Aorta (tissue), 5 donors: ENCODE measurements at places on chromosomes 11 and 22. TPM values are rescaled to one million over a fixed set of nuclear protein-coding genes. Genes with fewer than 3 reads are reported as not detected.

- peaks cover 3% of the 10 kb centered on the region for H3K4me1 ChIP-seq
- H3K27me3 ChIP-seq: no peaks in the 10 kb centered on the region
- H3K36me3 ChIP-seq: peaks cover 7% of the 10 kb centered on the region
- no peak for DNase-seq
- H3K27ac ChIP-seq: no peak overlapping the region
- H3K4me3 ChIP-seq: no peak overlapping the region
Observed at GRCh38 chr22:42214633-42215415, 55.6 kb downstream of the TCF20 start.

DNA sequence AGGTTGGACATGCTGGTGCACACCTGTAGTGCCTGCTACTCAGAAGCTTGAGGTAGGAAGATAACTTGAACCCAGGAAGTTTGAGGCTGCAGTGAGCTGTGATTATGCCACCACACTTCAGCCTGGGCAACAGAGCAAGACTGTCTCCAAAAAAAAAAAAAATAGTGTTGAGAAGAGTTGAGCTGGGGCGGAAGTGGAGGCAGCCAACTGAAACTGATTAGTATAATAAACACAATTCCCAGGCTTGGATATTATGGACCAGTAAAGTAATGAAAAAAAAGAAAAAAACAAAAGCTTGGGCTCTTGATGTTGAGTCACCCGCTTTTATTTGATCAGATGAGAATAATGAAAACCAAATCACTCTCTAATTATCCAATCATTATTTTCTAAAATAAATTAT, 21.0 kb downstream of the LDLRAD3 start:
- H3K4me1 ChIP-seq: no peaks in the 10 kb centered on the region
- no peak overlapping the region for H3K4me3 ChIP-seq

The ENTHD1 gene
- total RNA-seq: 0.12 TPM

The FKBP2 gene
- 50.2 TPM for total RNA-seq

DNA sequence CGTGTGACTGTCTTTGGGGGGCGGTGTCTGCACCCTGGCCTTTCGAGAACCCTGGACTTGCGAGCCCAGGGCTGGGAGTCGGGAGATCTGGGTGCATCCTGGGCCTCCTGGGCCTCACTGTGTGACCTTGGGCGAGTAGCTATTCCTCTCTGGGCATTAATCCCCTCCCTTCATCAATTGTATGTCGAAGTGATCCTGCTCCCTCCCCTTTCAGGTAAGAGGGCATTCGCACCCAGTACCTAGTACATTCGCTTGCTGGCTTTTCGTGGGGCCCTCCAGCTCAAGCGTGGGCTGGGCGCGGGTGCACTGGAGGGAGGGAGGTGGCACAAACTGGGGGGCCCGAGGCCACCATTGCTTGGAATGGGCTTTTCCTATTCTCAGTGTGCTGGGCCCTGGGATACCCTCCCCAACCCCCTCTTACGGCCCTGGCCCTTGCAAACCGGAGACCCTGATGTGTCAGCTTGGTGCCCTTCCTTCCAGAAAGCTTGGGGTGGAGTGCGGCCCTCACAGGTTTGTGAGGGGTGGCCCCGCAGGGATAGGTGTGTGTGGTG, 530 bp downstream of the USP35 start:
- peak overlapping the region; percentile 69 for H3K4me3 ChIP-seq
- no peaks in the 10 kb centered on the region for H3K36me3 ChIP-seq
- peak overlapping the region; percentile 49 for H3K27ac ChIP-seq
- DNase-seq: peak; percentile 75
- peaks cover 5% of the 10 kb centered on the region for H3K4me1 ChIP-seq
- H3K27me3 ChIP-seq: no peaks in the 10 kb centered on the region

The MRGPRF gene
- 108 TPM for total RNA-seq

DNA sequence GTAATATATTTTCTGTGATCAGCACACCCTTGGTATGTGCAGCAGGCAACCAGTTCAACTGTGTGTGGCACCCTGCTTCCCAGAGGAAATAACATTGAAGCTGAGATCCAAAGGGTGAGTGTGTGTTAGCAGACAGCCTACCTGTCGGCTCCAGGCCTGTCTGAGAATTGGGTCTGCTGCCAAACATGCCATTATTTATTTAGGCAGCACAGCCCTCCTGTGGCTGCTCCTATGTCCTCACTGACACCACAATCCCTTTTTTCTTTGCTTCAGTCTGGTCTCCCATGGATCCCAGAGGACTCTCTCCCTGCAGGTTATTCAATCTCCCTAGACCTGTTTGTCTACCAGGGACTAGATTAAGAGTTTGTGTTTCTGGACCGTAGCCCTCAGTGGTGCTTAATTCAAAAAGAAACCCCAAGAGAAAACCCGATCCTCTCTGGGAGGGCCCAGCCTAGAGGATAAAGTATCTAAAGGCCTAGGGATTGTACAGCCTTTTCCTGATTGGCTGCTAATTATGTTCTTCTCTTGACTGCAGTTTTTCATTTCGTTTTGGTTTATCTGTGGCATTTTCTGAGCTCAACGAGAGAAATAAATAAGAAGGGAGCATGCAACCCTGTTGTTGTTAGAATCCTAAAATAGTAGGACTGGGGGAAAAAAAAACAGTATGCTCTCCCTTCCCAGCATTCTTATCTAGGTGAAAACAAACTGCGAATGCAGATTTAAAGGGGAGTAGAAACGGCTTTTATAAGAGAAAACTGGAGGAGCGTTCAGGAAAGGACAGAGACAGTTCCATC, 24.1 kb downstream of the KCNE3 start:
- DNase-seq: no peak
- peak overlapping the region; percentile 36 for H3K27ac ChIP-seq
- H3K27me3 ChIP-seq: no peaks in the 10 kb centered on the region
- H3K4me1 ChIP-seq: peaks cover 12% of the 10 kb centered on the region

DNA sequence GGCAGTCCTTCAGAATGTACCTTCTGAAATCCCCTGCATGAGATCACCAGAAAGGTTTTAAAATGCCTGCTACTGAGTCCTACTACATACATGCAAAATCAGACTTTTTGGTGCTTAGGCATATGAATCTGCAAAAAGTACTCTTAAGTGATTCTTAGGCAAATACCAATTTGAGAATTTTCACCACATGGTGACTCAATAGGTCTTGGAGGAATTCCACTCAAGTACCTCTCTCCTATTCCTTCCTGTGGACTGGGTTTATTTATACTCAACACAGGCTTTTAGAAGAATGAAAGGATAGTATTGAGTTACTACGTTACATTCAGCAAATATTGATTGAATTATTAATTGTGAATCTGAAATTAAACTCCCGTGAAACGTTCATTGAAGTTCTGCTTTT, 223.9 kb downstream of the CNTN5 start:
- H3K36me3 ChIP-seq: no peaks in the 10 kb centered on the region
- no peaks in the 10 kb centered on the region for H3K27me3 ChIP-seq
- DNase-seq: no peak
- H3K4me1 ChIP-seq: no peaks in the 10 kb centered on the region

GRCh38 chr11:122375687-122376399, 259.8 kb upstream of the BLID start:
- H3K27me3 ChIP-seq: no peaks in the 10 kb centered on the region
- no peak overlapping the region for H3K27ac ChIP-seq
- no peak for DNase-seq
- H3K4me1 ChIP-seq: no peaks in the 10 kb centered on the region

The MRPL11 gene
- 33.5 TPM for total RNA-seq

The OR6A2 gene
- total RNA-seq: 0.26 TPM

The CCDC89 gene
- total RNA-seq: 1.1 TPM

DNA sequence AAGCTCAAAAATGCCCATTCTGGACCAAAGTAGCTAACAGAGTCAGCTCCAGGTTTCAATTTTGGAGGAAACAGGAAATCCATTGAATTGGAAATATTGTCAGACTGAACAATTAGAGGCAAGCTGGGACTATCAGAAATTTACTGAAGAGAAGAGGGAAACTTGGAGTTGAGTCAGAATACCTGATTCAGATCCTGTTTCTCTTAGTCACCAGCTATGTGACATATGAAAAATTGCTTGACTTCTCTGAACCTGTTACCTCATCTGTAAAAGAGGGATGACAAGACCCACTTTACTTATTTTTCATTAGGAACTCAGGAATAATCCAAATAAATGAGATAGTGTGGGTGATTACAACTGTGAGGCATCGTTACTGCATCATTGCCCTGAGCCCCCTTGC, 148.9 kb upstream of the CADM1 start:
- no peaks in the 10 kb centered on the region for H3K36me3 ChIP-seq
- no peak overlapping the region for H3K4me3 ChIP-seq
- no peaks in the 10 kb centered on the region for H3K27me3 ChIP-seq
- DNase-seq: no peak

The IRAG1 gene
- total RNA-seq: 518 TPM

DNA sequence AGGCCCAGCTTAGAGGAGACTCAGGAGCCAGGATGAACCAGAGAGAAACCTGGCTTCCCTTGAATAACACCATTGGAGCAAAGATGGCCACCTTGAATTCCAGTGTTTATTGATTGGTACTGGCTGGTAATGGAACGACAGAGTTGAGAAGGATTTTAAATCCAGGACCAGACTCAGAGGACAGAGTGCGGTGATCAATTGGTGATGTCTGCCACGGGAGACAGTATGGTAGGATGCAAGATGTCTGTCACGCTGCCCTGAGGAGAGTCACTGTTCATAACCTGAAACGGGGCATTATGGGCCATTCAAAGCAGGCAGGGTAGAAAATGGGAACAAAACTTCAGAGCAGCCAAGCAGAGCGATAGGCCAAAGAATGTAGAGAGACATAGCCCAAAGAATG, 55.4 kb upstream of the ISX start:
- no peak for DNase-seq
- no peak overlapping the region for H3K4me3 ChIP-seq
- H3K27ac ChIP-seq: no peak overlapping the region
- no peaks in the 10 kb centered on the region for H3K4me1 ChIP-seq
- H3K36me3 ChIP-seq: no peaks in the 10 kb centered on the region

DNA sequence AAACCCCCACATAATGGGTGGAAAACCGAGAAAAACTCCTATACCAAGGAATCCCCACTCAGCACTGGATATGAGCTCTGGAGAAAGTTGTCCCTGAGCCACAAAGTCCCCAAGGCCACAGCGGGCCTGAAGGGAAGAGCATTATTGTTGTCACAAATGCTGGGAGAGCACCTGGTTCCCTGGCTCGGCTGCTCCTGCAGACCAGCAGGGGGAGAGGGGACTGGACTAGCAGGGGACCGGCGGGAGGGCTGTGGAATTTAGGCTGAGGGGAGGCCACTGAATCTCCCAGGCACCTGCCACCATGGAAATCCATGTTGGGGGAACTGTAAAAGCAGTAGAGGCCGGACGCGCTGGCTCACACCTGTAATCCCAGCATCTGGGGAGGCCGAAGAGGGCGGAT, 7.0 kb downstream of the PC start:
- no peaks in the 10 kb centered on the region for H3K27me3 ChIP-seq
- no peaks in the 10 kb centered on the region for H3K36me3 ChIP-seq
- H3K4me3 ChIP-seq: no peak overlapping the region

- no peaks in the 10 kb centered on the region for H3K36me3 ChIP-seq
- H3K4me1 ChIP-seq: no peaks in the 10 kb centered on the region
- no peaks in the 10 kb centered on the region for H3K27me3 ChIP-seq
- no peak overlapping the region for H3K4me3 ChIP-seq
Observed at GRCh38 chr11:119730789-119731386, 1.9 kb upstream of the NECTIN1 start.

GRCh38 chr11:112822478-112823274, 138.5 kb upstream of the NCAM1 start:
- H3K4me1 ChIP-seq: no peaks in the 10 kb centered on the region
- DNase-seq: no peak
- H3K36me3 ChIP-seq: no peaks in the 10 kb centered on the region
- no peak overlapping the region for H3K4me3 ChIP-seq

GRCh38 chr11:21411597-21411996, 742.2 kb downstream of the NELL1 start:
- no peaks in the 10 kb centered on the region for H3K27me3 ChIP-seq
- no peaks in the 10 kb centered on the region for H3K4me1 ChIP-seq
- no peak for DNase-seq
- no peak overlapping the region for H3K4me3 ChIP-seq
- H3K36me3 ChIP-seq: no peaks in the 10 kb centered on the region

GRCh38 chr22:19889951-19890350, 35.3 kb upstream of the GNB1L start:
- H3K4me3 ChIP-seq: no peak overlapping the region
- no peaks in the 10 kb centered on the region for H3K4me1 ChIP-seq
- DNase-seq: peak; percentile 63
- no peak overlapping the region for H3K27ac ChIP-seq
- no peaks in the 10 kb centered on the region for H3K36me3 ChIP-seq

The MS4A15 gene
- total RNA-seq: not detected

- H3K27me3 ChIP-seq: no peaks in the 10 kb centered on the region
- H3K4me3 ChIP-seq: no peak overlapping the region
- H3K4me1 ChIP-seq: no peaks in the 10 kb centered on the region
- H3K27ac ChIP-seq: no peak overlapping the region
Observed at GRCh38 chr11:128412847-128413791, 174.2 kb downstream of the ETS1 start.

DNA sequence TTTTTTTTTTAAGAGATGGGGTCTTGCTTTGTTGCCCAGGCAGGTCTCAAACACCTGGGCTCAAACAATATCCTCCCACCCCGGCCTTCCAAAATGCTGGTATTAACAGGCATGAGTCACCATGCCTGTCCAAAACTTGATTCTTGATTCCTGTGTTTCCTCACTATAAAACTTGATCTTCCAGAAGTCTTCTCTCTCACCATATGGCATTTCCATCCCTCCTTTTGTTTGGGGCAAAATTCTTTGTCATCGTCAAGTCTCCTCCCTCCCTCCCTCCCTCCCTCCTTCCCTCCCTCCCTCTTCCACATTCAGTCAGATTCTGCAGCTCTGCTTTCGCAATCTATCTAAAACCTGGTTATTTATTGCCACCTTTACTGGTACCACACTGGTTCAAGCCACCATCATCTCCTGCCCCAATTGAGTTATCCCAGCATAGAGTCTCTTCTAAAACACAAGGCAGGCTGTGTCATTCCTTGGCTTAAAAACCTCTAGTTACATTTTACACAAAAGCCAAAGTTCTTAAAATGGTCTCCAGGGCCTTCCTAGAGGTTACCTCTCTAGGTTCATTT, 65.0 kb upstream of the HORMAD2 start:
- no peaks in the 10 kb centered on the region for H3K27me3 ChIP-seq
- H3K4me3 ChIP-seq: no peak overlapping the region
- H3K36me3 ChIP-seq: peaks cover 4% of the 10 kb centered on the region
- H3K4me1 ChIP-seq: no peaks in the 10 kb centered on the region
- H3K27ac ChIP-seq: no peak overlapping the region

The RFPL2 gene
- total RNA-seq: not detected

The C11orf91 gene
- not detected for total RNA-seq

The GSTT2B gene
- 23.9 TPM for total RNA-seq

GRCh38 chr11:65546217-65546958, 11.8 kb downstream of the LTBP3 start:
- DNase-seq: peak; percentile 89
- no peaks in the 10 kb centered on the region for H3K27me3 ChIP-seq
- H3K4me1 ChIP-seq: no peaks in the 10 kb centered on the region

The APOA4 gene
- total RNA-seq: not detected

GRCh38 chr11:33296695-33297094, 39.5 kb downstream of the HIPK3 start:
- DNase-seq: no peak
- H3K36me3 ChIP-seq: no peaks in the 10 kb centered on the region

- H3K27ac ChIP-seq: no peak overlapping the region
- no peaks in the 10 kb centered on the region for H3K36me3 ChIP-seq
- no peak for DNase-seq
- H3K27me3 ChIP-seq: no peaks in the 10 kb centered on the region
- no peaks in the 10 kb centered on the region for H3K4me1 ChIP-seq
Observed at GRCh38 chr11:75301601-75302345, 49.7 kb downstream of the ARRB1 start.

The BARX2 gene
- not detected for total RNA-seq
